Lung (tissue), 17 donors: ENCODE measurements at places on chromosomes 1 and 21. TPM values are rescaled to one million over a fixed set of nuclear protein-coding genes. Genes with fewer than 3 reads are reported as not detected.

Gene LCE1F
- not detected for total RNA-seq

Gene TMPRSS3
- total RNA-seq = 7.9 TPM

Gene RUNX3
- total RNA-seq = 1.7 TPM

Gene AADACL3
- not detected for total RNA-seq

Gene MMP23B
- total RNA-seq = 29.2 TPM

Gene THEM5
- total RNA-seq = not detected

Gene DNAI4
- 24.8 TPM for total RNA-seq

Gene GOLPH3L
- total RNA-seq = 37.2 TPM

Gene CAPZB
- total RNA-seq = 94.7 TPM

Gene LPAR3
- 8.3 TPM for total RNA-seq

Gene CD101
- 2.2 TPM for total RNA-seq

Gene GJA9
- total RNA-seq = not detected

Gene KRTAP12-2
- total RNA-seq = not detected

Gene CLCA2
- total RNA-seq = 0.17 TPM

Gene INSRR
- total RNA-seq = not detected

Gene LCE1A
- total RNA-seq = not detected

Gene TMIGD3
- 1.6 TPM for total RNA-seq

Gene OR2AK2
- total RNA-seq = not detected

Gene LMOD1
- 11.4 TPM for total RNA-seq

Gene KLHDC7A
- total RNA-seq = 1.3 TPM

Gene NR1I3
- total RNA-seq = not detected

Gene CHD5
- 0.48 TPM for total RNA-seq

Gene ECE1
- total RNA-seq = 105 TPM

Gene SLC44A5
- 1.6 TPM for total RNA-seq

Gene MUL1
- total RNA-seq = 21.5 TPM

Gene CRP
- not detected for total RNA-seq

Gene SLC35E2B
- 45.9 TPM for total RNA-seq

Gene CR2
- 3.6 TPM for total RNA-seq

Gene SELENBP1
- total RNA-seq = 195 TPM

Gene ZSWIM5
- 3.1 TPM for total RNA-seq

Gene OR4F16
- total RNA-seq = not detected

Gene INAVA
- 17.1 TPM for total RNA-seq

Gene PRAMEF20
- not detected for total RNA-seq

Gene DYNLT5
- total RNA-seq = 11.1 TPM

Gene C1orf185
- not detected for total RNA-seq

Gene CELSR2
- 7.9 TPM for total RNA-seq

Gene FBXO28
- total RNA-seq = 41.5 TPM

Gene FAM3B
- 6.7 TPM for total RNA-seq

Gene CFAP107
- total RNA-seq = 8.5 TPM

Gene RAB13
- total RNA-seq = 105 TPM

Gene KCNH1
- total RNA-seq = 0.31 TPM

Gene PIGR
- total RNA-seq = 845 TPM

Gene P3R3URF
- total RNA-seq = not detected

Gene GJA5
- total RNA-seq = 38.3 TPM

Gene SIM2
- not detected for total RNA-seq

Gene AQP10
- 0.64 TPM for total RNA-seq

Gene TCHHL1
- total RNA-seq = not detected

Gene DNASE2B
- total RNA-seq = not detected

Gene PLA2G2F
- not detected for total RNA-seq

Gene CSF3R
- total RNA-seq = 129 TPM

Gene ACTRT2
- not detected for total RNA-seq

Gene PPP1R8
- total RNA-seq = 32.1 TPM

Gene PLD5
- total RNA-seq = 0.43 TPM

Gene PDE4DIP
- total RNA-seq = 79.4 TPM

Gene GPR37L1
- not detected for total RNA-seq

Gene DCDC2B
- total RNA-seq = 7.2 TPM

Gene SPRR2B
- total RNA-seq = not detected
